ENCODE measurements at places on chromosomes 1 and 21. TPM values are rescaled to one million over a fixed set of nuclear protein-coding genes. Genes with fewer than 3 reads are reported as not detected.

DNA sequence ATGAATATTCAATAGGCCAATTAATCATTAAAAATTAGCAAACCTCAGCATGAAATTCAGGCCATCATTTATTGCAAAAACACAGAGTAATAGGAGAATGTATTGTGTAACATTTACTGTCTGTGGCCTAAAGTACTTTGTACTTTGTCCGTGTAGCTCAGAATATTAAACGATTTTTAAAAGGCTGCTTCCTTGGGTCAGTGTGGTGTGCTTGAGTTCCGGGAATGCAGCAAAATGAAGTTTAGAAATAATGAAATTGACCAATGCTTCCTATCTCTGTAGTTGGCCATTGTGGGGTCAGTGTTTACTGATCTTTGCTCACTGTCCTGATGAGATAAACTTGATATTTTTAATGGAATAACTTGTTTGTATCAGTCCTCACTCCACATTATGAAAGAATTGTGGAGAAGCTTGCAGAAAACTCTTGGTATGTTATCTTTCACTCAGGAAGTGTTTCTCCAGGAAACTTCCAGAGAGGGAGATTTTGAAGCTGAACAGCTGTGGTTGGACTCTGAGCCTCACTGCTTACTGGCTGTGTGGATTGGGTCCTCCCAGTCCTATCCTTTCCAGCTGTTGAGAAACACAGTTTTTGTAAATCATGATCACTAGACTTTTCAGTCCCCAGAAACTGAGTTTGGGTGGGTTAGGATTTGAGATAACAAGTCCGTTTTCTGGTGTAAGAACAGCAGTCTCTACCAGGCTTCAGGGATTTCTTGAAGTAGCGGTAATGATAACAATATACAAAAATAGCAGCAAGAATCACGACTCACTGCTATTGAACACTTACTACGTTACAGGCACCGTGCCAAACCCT is 19.2 kb upstream of the MTARC1 start:
- no peaks in the 10 kb centered on the region for H3K4me1 ChIP-seq
- H3K36me3 ChIP-seq, result no peaks in the 10 kb centered on the region
- H3K27ac ChIP-seq, result no peak overlapping the region
- H3K27me3 ChIP-seq, result no peaks in the 10 kb centered on the region
- no peak overlapping the region for H3K4me3 ChIP-seq
- DNase-seq, result no peak

DNA sequence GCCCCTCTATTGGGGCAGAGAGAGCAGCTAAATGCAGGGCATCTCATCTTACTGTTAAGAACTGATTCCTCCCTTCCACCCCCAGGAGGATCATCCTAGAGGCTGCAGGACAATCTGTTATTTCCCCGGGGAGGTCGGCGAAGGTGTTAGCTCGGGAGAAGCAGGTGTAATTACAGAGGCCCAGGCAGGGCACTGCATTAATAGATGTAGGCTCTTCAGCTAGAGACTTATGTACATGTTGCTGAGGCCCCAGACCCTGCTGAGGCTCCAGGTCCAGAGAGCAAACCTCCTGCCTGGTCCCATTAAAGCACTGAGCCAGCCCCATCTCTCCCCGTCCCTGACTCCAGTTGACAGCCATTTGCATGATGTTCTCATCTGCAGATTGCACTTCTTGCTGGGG is 320.3 kb upstream of the VAMP3 start:
- no peaks in the 10 kb centered on the region for H3K36me3 ChIP-seq
- no peak overlapping the region for H3K4me3 ChIP-seq
- no peak overlapping the region for H3K27ac ChIP-seq
- no peaks in the 10 kb centered on the region for H3K27me3 ChIP-seq
- no peak for DNase-seq

DNA sequence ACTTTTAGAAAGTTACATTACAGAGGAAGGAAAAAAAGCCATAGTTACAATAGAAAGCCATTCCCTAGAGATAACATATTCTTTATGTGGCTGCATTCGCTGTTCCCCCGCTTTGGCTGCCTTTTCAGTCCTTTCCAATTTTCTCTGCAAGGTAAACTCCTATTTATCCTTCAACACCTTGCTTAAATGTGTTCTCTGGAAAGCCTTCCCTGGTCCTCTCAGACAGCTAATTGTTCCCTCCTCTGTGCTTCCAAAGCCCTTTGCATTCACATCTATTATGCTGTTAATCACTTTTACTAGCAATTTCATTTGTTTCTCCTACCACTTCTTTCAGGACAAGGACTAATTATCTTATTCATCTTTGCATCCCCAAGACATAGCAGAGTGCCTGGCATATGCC is 1.6 kb downstream of the PHC2 start:
- H3K4me3 ChIP-seq, result no peak overlapping the region
- H3K27me3 ChIP-seq, result peaks cover 19% of the 10 kb centered on the region
- no peak for DNase-seq
- H3K4me1 ChIP-seq, result peaks cover 5% of the 10 kb centered on the region
- no peak overlapping the region for H3K27ac ChIP-seq

DNA sequence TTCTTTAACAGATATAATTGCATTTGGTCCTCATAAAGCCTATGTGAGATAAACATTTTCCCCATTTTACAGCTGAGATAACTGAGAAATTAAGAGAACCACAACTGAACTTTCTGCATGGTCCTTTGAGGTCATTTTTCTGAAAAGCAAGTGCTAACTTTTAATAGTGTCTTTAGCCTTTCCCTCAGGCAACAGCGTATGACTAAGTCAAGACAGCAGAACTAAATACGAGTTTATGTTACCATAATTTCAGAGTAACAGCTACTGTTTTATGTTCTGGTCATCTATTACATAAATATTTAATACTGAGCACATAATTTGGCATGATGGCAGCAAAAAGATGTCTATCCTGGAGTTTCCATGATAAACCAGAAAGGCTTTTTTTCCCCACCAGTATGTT is 95.6 kb downstream of the OLFML2B start:
- H3K27ac ChIP-seq, result no peak overlapping the region
- peaks cover 4% of the 10 kb centered on the region for H3K4me1 ChIP-seq
- H3K27me3 ChIP-seq, result no peaks in the 10 kb centered on the region
- H3K4me3 ChIP-seq, result no peak overlapping the region
- peaks cover 15% of the 10 kb centered on the region for H3K36me3 ChIP-seq

GRCh38 chr1:20729990-20730689 is 2.4 kb downstream of the SH2D5 start:
- H3K4me3 ChIP-seq, result no peak overlapping the region
- DNase-seq, result no peak
- peaks cover 20% of the 10 kb centered on the region for H3K4me1 ChIP-seq

DNA sequence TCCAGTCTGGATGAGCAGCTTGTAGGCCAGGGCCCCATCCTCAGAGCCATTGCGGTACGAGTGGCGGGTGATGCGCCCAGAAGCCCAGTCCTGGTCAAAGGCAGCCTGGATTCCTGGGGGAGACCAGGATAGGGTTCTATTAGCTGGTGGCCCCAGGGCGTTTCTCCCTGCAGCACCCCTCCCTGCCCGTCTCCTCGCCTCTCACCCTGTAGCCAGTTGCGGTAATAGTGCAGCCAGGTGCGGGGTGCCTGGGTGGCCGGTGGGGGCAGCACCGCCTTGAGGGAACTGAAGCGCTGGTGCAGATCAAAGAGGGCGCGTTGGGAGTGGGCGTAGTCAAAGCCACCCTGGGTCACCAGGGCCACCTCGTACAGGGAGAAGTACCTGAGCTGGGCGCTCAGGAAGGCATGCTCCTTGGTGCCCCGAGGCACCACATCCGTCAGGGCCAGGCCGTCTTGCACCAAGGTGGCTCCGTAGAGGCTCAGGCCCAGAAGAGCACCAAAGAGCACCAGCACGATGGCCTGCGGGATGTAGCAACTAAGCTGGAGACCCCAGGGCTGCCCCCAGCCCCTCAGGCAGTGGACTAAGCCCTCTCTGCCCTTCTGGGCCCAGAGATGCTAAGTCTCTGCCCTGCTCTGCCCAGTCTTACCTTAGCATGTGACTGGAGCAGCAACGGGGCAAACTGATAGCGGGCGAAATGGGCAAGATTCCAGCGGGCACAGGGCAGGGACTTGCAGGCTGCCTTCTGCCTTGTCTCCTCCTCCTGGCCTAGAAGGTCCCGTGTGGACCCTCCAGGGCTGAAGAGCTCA is 15.7 kb downstream of the PTCH2 start:
- H3K36me3 ChIP-seq, result no peaks in the 10 kb centered on the region
- H3K4me3 ChIP-seq, result no peak overlapping the region
- H3K27ac ChIP-seq, result no peak overlapping the region
- H3K27me3 ChIP-seq, result no peaks in the 10 kb centered on the region
- DNase-seq, result no peak
- peaks cover 10% of the 10 kb centered on the region for H3K4me1 ChIP-seq

Gene RPS6KC1
- 11.8 TPM for total RNA-seq

Gene AKNAD1
- not detected for total RNA-seq

Gene SPRR2G
- not detected for total RNA-seq

Gene FCER1G
- 14.0 TPM for total RNA-seq

Gene TDRD5
- total RNA-seq, result not detected

Data from activated CD8-positive, alpha-beta T cell treated with anti-CD3 and anti-CD28 coated beads, Interleukin-2, amount 10 ng/mL, durations not matched to agents 7 days and 5 days (primary cell).